Activated T-helper 2 cell treated with anti-CD3 and anti-CD28 coated beads, Interferon-gamma antibody, Interleukin-2, Interleukin-4, amounts not matched to agents 10 μg/mL and 5 μg/mL and 100 μg/mL, durations not matched to agents 14 hours and 24 hours and 36 hours (primary cell): ENCODE measurements at places on chromosomes 5 and 9. TPM values are rescaled to one million over a fixed set of nuclear protein-coding genes. Genes with fewer than 3 reads are reported as not detected.

DNA sequence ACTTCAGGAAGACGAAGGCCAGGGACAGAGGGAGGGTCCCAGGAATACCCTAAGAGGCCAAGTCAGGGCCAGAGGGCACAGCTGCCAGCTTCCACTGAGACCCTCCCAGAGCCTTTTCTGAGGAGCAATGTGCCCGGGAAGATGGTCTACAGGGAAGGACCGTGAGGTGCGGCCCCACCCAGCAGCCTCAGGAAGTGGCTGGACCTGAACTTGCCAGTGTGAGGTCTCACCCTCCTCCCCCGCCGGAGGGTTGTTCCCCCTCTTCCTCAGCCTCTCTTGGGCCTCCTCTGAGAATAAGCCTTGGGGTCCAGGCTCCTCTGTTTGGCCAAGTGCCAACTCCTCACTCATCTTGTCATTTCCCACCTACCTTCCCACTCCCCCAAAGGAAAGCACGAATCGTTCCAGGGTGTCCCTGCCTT lies 13.4 kb upstream of the SLC25A51 start:
- no peak for DNase-seq

- no peak for DNase-seq
Measured at GRCh38 chr5:106964132-106964531, 706.6 kb downstream of the EFNA5 start.

GRCh38 chr5:416636-416960 lies 26.4 kb upstream of the EXOC3 start:
- DNase-seq, result no peak

GRCh38 chr5:176415240-176415951 lies 943 bp downstream of the CLTB start:
- no peak for DNase-seq

DNA sequence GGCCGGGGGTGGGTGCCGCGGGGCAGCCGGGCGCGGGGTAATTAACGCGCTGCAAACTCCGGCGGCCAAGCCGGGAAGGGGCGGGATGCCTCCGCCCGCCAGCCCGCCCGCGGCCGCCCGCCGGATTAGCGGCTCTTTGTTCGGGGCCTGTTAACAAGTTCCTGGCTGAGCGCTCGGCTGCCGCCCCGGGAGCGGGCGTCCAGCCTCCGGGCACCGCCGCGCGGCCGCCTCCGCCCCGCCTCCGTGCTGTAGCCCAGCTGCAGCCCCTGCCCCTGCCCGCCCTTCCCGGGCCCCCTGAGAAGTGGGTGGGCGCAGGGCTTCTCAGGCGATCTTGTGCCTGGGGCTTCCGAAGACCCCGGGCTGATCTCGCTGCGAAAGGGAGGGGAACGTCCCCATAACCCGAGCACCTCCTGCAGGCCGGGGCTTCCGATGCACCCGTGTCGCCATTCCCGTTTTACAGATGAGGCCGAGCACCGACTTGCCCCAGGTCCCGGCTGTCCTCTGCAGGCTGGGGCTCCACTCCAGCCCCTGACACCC lies 7.5 kb downstream of the UNC5A start:
- DNase-seq, result no peak

DNA sequence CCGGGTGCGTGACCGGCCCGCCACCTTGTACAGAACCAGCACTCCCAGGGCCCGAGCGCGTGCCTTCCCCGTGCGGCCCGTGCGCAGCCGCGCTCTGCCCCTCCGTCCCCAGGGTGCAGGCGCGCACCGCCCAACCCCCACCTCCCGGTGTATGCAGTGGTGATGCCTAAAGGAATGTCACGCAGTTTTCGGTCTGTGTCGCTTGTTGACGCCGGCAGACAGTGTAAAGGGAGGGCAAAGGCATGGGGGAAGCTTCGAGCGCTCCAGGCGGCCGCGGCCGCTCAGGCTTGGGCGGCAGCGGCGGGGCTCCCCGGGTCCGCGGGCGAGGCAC lies 1.3 kb downstream of the LRRC26 start:
- DNase-seq, result no peak

DNA sequence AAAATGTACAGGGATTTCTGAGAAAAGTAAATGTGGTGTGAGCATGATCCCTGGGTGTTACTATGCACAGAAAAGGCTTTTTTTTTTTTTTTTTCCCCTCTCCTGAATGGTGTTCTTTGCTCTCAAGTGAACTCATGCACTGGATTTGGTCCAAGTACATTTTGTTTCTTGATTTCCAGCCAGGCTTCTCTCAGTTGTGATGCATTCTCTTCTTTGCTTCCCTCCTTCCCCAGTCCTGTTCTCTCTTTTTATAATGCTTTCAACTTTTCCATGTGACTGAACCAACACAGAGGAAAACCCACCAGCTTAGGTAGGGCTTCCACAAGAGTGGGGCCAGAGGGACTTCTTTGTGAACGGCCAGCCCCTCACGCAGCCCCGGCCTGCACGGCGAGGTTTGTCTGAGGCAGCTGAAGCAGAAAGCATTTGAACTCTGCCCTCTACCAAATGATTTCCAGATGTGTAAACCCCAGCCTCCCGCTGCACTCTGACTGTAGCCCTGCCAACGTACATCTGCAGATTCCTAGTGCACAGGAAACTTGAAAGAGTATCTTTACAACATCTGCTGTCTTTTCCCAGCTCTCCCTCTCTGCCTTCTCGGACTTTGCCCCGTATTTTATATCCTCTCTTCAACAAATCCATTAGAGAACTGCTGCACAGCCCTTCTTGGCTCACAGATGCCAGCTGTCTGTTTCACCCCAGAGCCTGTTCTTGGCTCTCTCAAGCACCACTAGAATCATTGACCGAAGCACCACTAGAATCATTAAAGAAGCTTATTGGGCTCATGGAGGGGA lies 71.8 kb upstream of the CD180 start:
- DNase-seq, result no peak

Gene KIF4B
- total RNA-seq, result 0.07 TPM in 1 of 2 replicates, not detected in the other

Gene IL13
- 777 and 830 TPM in 2 replicates for total RNA-seq

Gene CDC25C
- total RNA-seq, result 8.4 and 9.0 TPM in 2 replicates

Gene WNK2
- total RNA-seq, result 1.2 and 1.6 TPM in 2 replicates

Gene PKN3
- 25.4 and 28.0 TPM in 2 replicates for total RNA-seq

Gene CFAP77
- total RNA-seq, result not detected in 2 replicates

Gene ANKRD18B
- total RNA-seq, result 1.6 and 2.6 TPM in 2 replicates

Gene ST8SIA4
- 79.1 and 82.3 TPM in 2 replicates for total RNA-seq

Gene PRR16
- total RNA-seq, result not detected in 2 replicates
